ENCODE measurements at places on chromosomes 3 and 15.

DNA sequence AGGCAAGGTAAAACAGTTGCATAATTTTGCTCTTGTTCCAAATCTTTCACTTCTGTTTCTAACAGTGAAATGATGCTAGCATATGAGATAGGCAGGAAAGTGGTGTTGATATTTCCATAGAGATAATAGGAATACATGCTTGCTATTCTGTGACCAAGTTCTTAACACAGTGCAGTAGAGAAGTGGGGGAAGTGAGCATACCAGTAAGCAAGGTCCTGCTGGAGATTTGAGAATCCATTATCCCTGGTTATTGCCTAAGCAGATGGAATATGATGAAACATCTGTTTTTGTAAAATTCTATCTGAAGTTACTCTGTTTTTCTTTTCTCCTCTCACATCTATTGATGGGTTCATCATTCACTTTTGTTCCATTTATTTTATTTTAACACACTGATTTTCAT is 28.7 kb downstream of the USP8 start:
- no peak for DNase-seq

DNA sequence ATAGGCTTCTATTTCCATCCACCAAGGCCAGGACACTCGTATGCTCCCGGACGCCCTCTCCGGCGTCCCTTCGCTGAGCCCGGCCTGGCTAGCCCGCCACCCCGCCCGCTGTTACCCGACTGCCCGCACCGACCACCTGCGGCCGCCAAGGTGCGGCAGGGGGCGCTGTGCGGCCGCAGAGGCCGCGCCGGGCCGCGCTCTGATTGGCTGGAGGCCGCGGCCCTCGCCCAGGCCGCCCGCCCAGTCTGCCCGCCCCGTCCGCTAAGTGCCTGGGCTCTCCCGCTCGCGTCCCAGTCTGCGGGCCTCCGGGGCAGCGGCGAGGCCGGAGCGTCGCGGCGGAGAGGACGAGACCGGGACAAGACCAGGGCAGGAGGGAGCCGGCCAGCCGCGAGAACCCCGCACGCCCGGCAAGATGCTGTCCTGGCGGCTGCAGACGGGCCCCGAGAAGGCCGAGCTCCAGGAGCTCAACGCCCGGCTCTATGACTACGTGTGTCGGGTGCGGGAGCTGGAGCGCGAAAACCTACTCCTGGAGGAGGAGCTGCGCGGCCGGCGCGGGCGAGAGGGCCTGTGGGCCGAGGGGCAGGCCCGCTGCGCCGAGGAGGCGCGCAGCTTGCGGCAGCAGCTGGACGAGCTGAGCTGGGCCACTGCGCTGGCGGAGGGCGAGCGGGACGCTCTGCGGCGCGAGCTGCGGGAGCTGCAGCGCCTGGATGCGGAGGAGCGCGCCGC is at the start of gene SYNM:
Gene SYNM (plus strand): TSS at position 293 of the 726 bp plus-strand sequence. CDS start 120 bp downstream, at position 413.
- peak; percentile 60 for DNase-seq

- DNase-seq: no peak
These were observed 72.5 kb downstream of the UMPS start for GRCh38 chr3:124802702-124803101.

DNA sequence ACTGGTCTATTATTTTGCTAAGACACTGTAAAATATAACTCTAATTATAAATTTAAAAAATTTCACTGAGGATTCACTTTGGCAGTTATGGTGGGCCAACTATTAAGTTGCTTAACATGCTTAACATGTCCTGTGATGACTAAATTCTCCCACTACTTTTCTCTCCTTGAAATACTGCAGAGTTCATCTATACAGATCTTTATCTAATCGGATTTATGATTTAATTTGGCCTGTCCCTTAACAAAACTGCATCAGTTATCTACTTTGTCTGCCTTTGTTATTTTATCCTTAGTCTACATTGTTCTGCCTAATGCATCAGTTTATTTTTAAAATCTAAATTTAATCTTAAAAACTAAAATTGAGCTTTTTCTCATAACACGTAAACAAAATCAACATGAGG is 26.4 kb downstream of the CD96 start:
- no peak for DNase-seq

- no peak for DNase-seq
These were observed 82.0 kb downstream of the STAG1 start for GRCh38 chr3:136670166-136670565.

DNA sequence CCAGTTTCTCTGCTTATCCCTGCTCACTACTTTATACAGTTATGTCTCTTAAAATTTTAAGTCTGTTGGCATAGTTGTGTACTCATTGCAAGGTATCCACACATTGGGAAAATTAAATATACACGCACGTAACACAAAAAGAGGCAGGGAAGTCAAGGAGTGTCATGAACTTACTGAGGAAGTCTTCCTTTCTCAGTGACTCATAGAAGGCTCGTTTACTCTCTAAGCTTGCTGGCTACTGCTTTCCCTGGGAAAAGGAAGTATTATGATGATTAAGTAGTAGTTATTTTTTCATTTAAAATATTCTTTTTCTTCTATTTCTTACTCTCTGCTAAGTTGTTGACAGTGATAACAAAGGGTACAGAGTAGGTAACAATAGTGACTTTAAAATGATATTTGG is 287.3 kb downstream of the UBE2E2 start:
- no peak for DNase-seq

DNA sequence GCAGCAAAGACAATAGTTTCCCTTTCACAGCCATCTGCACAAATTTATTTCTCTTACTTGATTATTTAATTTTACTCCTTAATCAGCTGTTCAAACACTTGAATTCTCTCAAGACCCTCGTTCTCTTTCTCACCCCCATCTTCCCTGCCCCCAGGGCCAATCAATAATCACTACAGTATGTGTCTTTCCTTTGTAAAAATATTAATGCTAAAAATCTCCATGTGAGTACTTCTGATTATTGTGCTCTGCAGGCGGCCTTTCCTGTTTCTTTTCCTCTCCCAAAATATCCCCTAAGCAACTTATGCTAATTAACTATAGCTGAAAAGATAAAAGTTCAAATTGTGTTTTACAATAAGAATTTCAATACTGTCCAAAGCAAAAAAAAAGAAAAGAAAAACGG is 617.0 kb upstream of the CBLB start:
- no peak for DNase-seq

- no peak for DNase-seq
These were observed 60.0 kb upstream of the DCBLD2 start for GRCh38 chr3:98961161-98962155.

- no peak for DNase-seq
These were observed 136.7 kb upstream of the WNT5A start for GRCh38 chr3:55623786-55624185.

DNA sequence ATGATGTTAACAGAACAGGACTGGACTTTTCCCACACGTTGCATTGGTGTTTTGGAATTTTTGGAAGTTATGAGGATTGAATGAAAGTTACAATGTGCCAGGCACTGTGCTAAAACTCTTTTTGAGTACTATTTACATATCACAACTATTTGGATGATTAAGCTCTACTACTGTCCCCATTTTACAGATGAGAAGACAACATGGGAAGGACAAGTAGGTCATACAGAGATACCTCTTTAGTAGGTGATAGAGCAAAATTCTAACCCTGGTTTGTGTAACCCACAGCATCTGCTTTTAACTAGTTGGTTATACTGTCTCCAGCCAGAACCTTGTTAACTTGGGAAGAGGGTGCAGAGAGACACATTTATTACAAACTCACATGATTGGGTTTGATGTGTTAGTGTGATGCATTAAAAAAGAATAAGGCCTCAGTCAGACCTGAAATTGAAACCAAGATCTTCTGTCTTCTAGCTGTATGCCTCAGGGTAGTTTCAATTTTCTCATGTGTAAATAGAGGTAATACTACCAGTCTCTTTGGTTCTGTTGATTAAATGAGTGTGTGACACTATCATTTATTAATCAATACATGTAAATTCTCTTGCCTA is 1.4 kb downstream of the NDUFB4 start:
- DNase-seq: no peak

DNA sequence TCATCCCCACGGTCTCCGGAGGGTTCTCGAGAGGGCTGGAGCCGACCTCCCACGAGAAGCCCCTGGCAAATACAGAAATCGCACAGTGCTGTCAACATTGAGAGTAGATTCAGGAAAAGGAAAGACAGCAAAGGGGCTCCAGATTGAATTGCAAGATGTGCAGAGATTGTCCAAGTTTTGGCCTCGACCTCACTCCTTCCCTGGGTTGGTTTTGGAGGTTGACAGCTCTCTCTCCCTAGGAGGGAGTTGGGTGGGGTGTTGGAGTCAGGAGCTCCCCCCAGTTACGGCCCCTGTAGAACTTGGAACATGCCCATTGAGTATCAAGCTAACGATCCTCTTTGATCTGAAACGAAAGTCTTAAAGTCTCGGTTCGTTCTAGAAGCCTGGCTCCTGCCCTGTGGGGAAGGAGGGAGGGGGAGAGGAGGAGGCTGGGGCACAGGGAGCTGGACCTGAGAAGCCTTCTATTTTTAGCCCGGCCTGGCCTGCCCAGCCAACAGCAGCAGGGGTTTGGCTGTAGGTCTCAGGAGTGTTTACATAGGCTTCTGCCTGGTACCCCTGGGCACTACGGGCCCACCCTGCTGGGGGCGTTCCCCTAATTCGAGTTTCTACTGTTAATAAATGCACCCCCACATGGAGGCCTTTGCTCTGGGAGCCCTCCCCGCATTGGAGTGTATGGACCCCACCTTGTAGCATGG is 672 bp upstream of the KY start:
- DNase-seq: no peak

DNA sequence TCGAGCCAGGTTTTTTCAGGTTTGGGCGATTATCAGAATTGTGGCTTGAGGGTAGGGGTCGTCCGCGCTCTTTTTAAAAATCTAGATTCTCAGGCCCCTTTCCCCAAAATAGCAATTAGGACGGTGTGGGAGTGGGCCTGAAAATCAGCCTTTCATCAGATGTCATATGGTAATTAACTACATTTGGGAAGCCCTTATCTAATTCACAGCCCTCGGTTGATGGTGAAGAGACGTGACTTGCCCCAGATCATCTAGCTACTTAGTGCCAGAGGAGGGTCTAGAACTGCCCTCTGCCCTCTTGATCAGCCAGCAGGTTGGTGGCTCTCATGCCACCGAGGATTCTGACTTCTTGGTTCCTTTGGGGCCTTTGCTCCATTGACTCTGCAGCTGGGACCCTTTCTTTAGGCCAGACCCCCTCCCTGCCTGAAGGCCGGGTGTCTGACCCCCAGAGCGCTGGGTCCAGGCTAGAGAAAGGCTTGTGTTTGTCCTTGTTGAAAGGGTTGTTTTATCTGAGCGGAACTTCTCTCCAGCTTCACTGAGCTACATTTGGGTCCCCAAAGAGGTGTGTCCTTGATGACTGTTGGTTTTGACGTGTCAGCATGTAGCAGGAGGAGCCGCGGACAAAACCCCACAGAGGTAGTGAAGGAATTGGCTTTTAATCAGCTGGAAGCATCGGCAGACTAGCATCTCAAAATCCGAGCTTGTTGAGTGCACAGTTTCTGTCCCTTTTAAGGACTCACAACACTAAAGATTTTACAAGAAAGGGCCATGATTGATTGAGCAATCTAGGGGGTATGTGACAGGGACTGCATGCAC is 857 bp downstream of the AEN start:
- DNase-seq: no peak

DNA sequence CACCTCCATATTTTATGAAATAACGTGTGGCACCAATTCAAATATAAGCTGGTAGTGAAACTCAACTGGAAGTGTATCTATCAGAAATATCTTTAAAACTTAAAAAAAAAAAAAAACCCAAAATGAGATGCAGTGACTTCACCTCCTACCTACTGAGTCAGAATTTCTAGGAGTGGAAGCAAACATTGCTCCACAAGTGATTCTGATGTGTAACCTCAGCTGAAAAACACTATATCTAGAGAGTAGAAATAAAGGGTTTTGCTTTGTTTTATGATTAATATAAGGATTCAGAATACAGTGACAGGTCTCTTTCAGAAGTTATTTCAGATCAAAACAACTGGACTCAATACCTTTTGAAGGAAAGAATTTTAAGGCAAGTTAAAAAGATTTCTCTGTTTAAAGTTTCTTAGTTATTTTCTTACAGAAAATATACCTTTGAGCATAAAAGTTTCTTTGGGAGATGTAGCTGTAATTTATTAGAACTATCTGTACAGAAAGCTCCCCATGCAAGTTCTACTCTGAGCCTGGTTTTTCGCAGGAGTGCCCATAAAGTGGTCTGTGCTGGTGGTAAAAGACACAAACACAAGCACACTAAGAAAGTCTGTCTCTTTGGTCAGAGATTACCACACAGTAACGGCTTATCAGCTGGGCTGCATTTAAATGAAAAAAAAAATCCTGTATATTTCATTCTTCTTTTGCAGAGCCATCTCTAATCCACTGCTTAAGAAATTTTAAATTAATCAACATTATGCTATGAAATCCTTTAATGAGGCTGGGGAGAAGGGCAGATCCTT is 59.9 kb upstream of the PPIB start:
- DNase-seq: no peak

- DNase-seq: peak; percentile 25
These were observed 19.6 kb downstream of the CCR8 start for GRCh38 chr3:39349080-39349479.

GRCh38 chr3:111621535-111621934 is 26.4 kb upstream of the ZBED2 start:
- DNase-seq: peak; percentile 2

DNA sequence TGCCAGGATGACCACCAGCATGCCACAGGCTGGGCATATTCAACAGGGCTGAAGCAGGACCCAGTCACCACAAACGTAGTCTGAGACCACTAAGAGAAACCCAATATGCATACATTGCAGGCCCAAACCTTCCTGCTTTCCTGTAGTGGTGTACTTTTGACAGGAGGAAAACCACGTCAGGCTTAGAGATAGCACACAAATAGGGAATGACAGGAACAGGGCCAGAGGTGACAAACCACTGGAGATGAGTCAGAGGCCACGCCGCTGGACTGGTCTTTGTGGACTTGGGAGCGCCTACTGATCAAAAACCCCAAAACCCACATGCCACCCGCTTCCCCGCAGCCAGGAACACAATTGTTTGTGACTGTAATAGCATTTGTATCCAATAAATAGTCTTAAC is 3.6 kb upstream of the EFCAB12 start:
- DNase-seq: no peak

GRCh38 chr3:78834910-78835309 is 932.9 kb downstream of the ROBO1 start:
- no peak for DNase-seq

DNA sequence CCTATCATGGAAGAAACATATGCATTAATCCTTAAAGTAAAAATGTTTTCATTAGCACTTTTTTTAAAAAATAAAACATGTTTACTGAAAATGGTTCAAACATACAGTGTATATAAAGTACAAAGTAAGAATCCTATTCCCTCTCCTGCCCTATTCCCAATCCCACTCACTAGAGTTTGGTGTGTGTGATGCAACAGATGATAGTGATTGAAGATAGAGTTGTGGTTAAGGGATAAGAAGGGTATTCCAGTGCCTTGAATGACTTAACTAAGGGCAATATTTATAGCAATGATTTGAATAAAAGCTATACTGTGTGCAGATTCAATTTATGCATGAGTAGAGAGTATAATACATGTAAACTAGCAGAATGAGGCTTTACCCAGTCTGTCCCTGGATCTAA is 18.1 kb downstream of the ZNF280D start:
- no peak for DNase-seq

GRCh38 chr15:89419370-89419984 is 76.9 kb downstream of the RHCG start:
- DNase-seq: no peak

GRCh38 chr15:63481105-63481810 is 23.1 kb upstream of the USP3 start:
- no peak for DNase-seq

- no peak for DNase-seq
These were observed 33.5 kb upstream of the ZNF774 start for GRCh38 chr15:90318591-90318990.

GRCh38 chr15:83358972-83359564 is 74.6 kb upstream of the BNC1 start:
- DNase-seq: no peak

GRCh38 chr15:81531109-81531592 is 157.1 kb upstream of the TMC3 start:
- no peak for DNase-seq

Data from SHP77 treated with DMSO at 0.1 percent for 48 hours (cell line).